ENCODE measurements at places on chromosomes 7 and 10.

- no peak for DNase-seq
Measured at GRCh38 chr10:44792119-44792775, 118.9 kb upstream of the TMEM72 start.

DNA sequence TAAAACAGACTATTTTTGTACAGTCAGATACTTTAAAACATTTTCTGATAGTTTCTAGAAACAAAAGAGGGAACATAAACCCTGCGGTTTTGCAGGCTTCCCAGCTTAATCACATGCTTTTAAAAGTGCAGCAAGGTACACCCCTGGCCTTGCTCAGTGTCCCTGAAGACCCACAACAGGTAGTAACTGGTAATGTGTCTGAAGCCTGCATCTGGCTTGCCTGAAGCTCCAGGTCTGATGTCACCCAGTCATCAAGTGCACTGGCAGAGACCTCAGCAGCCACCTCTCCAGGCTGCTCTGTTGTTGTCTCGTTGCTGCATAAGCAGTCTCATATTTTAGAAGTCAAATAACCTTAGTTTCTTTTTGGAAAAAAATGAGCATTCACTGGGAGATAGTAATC lies 376.1 kb upstream of the MTPN start:
- DNase-seq: no peak

DNA sequence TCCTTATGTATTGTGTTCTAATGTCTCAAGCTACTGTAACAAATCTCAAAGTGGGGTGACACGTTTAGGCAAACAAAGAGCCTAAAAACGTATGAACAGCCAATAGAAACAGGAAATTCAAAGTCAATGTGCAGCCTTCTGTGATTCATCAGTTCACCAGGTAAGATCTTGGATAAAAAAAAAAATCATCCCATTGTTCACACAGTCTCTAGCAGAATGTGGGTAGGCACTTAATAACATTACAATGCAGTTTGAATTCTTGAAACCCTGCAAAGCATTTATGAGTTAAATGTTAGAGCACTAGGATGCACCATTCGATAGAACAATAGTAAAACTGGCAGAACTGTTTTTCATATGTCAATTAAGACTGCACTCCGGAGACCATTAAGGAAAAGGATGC lies 88.2 kb upstream of the HDAC9 start:
- no peak for DNase-seq

GRCh38 chr7:86664991-86665390 lies 21.3 kb downstream of the GRM3 start:
- no peak for DNase-seq

GRCh38 chr7:47739301-47739875 lies 157.5 kb upstream of the TNS3 start:
- DNase-seq: no peak

DNA sequence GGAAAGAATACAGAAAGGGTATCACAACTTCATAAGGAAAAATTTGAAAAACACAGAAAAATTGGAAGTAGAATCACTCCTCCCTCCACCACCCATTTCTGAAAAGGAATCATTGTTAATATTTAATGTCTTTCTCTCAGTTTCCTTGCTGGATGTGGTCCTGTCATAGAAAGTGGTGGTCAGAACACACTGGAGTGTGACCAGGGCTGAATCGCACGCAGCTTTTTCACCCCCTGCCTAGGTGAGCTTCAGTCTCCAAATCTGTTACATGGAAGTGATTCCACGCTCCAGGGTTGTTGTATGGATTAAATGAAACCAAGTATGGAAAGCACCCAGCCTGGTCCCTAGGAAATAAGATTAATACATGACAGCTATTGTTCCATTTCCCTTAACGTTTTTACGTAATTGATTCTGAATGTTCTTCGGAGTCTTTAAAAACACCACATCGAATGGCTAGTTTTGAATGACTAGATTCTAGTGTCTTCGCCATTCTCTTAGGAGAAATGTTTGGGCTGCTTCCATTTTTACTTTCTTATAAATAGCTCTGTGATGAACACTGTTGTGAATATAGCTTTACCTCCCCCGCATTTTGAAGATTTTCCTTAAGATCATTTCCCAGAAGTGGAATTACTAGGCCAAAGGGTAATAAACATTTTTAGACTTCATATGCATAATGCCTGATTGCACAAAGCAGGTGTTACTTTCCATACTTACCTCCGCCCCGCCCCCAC lies 10.9 kb upstream of the DUSP5 start:
- no peak for DNase-seq

- no peak for DNase-seq
Measured at GRCh38 chr10:131743190-131744151, 157.3 kb upstream of the PPP2R2D start.

DNA sequence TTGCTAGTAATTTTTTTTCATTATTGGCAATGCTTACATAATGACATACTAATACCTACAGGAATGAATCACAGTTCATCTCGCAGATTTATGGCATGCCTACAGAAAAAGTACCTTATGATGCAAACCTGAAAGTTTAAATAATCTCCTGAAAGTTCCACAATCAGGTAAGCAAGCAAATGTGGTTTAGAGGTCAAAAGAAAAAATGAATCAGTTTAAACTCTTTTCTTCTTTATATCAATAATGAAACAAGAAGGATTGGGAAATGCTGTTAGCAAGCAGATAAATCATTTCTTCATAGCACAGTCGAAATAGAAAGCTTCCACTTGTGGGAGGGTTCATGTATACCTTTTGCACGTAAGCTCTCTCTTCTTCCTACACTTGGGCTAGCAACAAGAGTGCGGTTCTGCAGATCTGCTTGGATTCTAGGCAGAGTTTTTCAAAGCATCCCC lies 53.7 kb upstream of the MTPN start:
- DNase-seq: no peak

DNA sequence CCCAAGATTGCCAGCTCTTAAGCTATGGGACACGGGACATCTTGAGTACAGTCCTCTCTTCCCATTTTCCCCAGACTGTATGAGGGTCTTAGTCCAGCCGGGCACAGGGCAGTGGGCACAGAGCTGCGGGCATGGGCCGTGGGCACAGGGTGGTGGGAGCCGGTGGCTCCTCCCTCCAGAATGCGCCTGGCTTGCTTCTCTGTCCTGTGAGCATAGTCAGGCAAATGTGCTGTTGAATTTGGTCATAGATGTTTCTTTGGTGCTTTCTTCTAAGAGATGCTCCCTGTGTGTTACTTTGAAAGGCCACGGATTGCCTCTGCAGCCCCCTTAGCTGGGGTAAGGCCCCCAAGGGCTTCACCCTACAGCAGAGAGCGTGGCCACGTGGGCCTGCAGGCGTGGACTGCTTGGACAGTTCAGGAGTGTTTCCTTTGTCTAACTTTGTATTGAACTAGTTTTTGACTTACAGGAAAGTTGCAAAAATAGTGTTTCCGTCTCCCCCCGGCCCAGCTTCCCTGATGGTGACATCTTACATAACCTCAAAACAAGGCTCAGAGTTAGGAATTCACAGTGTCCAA lies 24.7 kb downstream of the LRRC27 start:
- DNase-seq: no peak

DNA sequence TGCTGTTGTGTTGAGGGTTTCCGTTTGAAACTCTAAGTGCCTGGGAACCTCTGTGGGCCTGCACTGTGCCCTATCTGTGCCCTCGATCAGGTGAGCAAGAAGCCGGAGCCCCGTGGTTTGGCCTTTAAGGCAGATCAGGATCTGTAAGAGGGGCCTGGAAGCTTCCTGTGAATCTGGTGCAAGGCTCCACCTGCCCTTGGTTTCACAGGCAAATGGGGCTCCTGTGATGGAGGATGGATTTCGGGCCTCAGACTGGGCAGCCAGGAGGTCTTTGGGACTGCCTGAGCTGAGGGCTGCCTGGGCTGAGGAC lies 21.6 kb downstream of the SCART1 start:
- no peak for DNase-seq

- DNase-seq: no peak
Measured at GRCh38 chr10:14678637-14679036, 96.1 kb downstream of the FAM107B start.

GRCh38 chr7:141220263-141220880 lies 146.5 kb downstream of the TMEM178B start:
- DNase-seq: no peak

All from fibroblast of skin of abdomen (primary cell).